ENCODE measurements at places on chromosomes 12 and 14.

DNA sequence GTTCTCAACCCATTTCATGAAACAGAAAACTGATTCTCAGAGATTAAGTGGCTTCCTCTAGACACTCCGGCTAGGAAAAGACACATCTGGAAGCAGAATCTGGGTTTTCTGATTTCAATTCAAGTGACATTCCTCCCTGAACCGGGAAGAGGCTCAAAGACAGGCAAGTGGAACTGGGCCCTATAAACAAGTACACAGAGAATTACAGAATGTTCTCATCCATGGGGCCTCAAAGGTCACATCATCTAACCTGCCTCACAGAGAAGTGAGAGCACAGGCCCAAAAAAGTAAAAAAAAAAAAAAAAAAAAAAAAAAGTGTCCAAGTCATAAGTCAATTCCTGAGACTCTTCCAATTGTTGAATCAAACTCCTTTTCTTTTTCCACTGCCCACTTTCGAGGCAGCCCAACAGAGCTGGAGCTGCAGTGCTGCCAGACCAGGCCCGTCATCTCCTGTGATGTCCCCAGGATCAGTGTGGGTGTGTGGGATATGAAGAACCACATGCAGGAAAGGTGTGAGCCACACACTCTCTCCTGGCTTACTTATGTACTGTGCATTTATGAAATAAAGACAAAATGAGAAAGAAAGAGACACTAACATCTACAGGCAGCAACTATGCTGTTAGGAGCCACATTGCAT lies 2.8 kb upstream of the KRT1 start:
- DNase-seq = no peak

DNA sequence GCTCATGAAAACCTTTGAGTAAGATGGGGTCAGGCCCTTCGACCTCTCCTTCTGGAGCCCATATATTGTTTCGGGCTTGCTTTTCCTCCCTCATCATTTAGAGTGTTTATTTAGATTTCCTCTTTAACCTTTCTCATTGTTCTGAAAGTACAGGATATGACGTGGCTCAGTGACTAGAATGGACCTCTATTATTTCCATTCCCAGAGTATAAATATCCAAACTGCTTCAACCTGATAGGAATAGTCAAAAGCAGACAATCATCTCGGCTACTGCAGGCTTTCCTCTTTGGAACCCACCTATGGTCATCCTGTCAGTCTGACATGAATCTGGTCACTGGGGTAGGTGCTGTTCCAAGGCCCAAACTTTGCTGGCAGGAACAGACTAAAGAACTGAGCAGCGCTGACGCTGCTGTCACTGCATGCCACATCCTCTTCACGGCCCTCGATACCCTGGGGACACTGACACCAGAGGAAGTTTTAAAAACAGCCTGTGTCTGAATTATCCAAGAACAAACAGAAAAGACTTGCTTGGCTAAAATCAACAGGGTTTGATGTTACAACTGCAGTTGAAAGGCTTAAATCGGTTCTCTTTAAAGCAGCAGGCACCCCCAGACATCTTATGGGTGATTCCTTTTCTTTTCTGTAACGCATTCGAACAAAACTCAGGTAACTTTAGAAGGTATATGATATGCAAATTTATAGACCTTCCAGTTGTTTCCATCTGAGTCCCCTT lies 5.0 kb upstream of the DDX47 start:
- DNase-seq = peak; percentile 65

DNA sequence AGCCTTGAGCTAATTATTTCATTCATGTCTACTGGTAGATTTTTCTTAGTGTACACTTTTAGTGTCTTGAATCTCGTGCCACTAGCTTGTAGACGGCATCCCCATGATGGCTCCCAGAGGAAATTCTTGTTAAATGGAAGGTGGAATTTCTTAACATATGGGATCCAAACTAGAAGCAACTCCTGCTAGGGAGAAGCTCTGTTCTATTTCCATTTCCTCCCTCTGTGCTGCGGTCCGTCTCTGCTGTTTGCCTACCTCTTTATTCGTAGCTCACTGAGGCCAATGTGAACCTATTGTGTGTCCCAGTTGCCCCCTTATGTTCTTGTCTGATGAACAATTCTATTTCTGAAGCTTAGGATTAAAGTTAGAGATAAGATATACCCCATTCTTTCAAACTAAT lies 588 bp downstream of the PIK3C2G start:
- no peak for DNase-seq

- DNase-seq = peak; percentile 82
These were observed at the start of gene USP44 for GRCh38 chr12:95551305-95551704. TSS of gene USP44 (minus strand) at chr12:95551476. CDS start at chr12:95534256, 17,220 bp downstream.

DNA sequence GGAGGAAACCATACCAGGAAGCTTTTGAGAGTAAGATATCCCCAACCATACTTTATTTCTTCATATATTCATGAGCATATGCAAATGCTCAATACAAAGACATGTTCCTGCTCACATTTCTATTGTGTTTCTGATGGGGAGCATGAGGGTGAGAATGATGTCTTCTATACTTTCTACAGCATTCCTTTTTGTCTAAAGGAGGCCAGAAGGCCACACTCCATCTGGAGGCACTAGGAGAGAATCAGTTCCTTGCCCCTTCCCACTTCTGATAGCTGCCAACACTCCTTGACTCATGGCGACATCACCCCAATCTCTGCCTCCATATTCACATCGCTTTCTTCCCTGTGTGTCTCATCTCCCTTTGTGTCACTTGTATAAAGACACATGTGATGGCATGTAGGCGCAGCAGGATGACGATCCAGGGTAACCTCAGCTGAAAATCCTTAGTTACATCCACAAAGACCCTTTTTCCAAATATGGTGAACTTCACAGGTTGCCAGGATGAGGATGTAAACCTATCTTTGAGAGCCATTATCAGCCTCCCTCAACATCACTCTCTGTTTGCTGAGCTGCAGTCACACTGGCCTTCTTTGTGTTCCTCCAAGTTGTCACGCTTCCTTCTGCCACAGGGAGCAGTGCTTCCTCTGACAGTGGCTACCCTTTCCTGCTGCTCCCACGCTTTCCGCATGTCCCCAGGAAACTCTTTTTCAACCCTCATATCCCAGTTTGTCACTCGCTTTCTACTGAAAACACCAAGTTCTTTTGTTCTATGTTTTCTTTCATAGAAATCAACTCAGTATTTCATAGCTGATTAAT lies 96.9 kb downstream of the STXBP6 start:
- DNase-seq = no peak

- no peak for DNase-seq
These were observed 91.6 kb upstream of the FERMT2 start for GRCh38 chr14:53042480-53042879.

DNA sequence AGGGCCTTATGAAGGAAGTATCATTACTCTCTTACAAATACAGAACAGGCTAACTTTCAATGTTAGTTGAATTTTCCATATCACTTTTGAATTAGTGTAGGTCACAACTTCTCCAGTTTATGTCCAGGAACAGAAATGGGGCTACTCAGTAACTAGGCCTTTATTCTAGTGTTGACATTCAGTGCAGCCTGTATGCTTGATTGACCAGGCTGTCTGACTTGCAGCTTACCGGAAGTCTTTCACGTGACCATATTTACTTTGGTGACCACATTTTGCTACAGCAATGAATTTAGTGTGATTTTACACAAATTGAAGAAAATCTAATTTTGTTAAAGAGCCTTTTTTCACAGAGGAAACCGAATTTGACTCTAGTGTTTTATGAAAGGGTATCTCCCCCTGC lies 12.4 kb downstream of the MTERF2 start:
- no peak for DNase-seq

DNA sequence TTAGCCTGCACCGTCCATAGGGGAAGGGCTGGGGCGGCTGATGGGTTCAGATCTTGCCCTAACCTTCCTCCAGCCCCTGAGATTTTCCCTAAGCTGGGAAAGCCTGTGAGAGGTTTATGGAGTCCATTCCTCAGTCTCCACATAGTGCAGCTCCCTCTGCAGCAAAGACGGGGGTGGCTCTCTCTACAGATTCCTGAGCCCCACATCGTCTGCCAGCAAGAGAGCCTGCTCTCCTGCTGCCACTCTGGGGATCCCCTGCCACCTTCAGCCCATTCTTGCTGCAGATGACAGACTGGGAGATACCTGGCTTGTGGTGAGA lies 3.1 kb downstream of the SMIM41 start:
- DNase-seq = no peak

DNA sequence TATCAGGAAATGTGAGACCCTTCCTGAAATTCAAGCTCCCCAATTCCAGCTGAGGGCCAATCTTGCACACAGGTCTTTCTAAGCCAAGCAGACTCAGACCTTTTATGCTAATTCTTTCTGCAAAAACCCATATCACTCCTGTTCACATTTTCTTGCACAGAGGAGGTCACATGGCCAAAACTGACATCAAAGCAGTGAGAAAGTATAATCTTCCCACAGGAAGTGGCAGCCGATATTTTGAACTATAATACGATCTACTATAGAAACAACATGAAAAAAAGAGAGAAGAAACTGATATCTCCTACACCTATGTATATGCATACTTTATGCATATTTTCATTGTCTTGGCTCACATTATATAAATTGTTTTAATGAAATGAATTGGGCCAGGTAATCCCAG lies 132.9 kb upstream of the SSTR1 start:
- DNase-seq = peak; percentile 21

GRCh38 chr12:112616469-112617152 lies 174.9 kb upstream of the RPH3A start:
- DNase-seq = no peak

GRCh38 chr12:65728848-65729793 lies 95.2 kb upstream of the HMGA2 start:
- DNase-seq = no peak

GRCh38 chr12:24042651-24043050 lies 93.2 kb upstream of the SOX5 start:
- DNase-seq = no peak

DNA sequence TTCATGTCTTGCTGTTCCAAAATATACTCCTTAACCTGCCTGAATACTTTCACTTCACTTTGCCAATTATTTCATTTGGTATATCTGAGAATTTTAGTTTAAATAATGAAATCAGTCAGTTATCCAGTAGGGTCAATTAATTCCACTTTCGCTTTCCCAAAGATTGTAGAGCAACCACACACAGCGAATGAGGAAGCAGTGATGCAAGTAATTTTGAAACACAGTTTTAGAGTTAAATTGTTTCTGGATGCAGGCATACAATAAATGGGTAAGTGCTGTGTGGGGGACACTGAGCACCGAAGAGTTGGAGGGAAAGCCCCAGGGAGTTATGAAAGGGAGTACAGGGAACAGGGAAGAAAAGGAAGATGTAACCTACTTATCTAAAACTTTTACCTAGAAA lies 62.8 kb downstream of the TSHR start:
- no peak for DNase-seq

DNA sequence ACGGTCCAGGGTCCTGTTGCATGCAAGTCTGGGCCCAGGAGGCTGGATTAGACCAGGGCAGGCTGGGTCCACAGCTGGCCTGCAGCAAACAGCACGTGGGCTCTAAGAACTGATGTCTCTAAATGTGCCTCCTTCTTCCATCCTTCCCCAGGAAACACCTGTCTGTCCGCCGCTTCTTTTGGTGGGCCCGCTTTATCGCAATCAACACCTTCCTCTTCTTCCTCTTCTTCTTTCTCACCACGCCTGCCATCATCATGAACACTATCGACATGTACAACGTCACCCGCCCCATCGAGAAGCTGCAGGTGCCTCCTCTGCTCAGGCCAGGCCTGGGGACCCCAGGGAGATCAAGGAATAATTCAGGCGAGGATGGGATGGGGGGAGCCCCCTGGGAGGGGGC lies 28.3 kb downstream of the NGB start:
- no peak for DNase-seq

DNA sequence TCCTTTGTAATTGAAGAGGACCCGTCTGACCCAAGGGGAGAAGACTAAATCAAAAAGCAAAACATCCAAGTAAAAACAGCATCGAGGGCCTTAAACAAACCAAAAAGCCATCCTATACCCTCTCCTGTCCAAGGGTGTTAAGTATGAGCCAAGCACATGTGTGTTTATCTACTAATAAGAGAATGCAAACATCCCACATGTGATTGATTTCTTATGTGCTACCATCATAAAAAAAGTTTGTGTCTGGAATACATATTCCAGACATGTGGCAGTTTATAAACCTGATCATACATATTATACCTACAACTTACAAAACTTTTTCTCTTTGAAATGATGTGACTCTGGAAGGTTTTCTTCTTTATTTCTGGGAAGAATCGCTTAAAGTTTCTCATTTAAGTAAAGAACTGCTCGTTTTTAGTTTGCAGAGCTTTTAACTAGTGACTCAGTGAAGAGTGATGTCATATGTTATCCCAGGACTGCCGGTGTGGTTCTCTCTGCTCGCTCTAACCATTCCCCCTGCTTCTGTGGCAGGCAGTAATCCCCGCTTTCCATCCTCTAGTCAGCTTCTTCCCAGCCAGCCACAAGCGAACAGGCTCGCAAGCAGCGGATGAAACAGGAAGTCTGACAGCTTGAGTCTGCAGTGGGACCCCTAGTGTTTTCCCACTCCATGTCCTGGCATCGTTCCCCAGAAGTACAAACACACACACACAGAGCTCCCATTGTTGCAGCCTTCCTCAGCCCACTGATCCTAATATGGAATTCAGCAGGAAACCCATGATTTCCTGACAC lies 431 bp upstream of the RHOJ start:
- DNase-seq = peak; percentile 4

DNA sequence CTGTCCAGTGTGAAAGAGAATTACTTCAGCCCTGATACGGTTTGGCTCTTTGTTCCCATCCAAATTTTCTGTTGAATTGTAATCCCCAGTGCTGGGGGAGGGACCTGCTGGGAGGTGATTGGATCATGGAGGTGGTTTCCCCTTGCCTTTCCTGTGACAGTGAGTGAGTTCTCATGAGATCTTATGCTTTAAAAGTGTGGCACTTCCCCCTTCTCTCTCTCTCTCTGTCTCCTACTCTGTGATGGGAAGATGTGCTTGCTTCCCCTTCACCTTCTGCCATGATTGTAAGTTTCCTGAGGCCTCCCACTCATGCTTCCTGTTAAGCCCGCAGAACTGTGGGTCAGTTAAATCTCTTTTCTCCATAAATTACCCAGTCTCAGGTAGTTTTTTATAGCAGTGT lies 5.5 kb upstream of the SLC15A5 start:
- DNase-seq = no peak

DNA sequence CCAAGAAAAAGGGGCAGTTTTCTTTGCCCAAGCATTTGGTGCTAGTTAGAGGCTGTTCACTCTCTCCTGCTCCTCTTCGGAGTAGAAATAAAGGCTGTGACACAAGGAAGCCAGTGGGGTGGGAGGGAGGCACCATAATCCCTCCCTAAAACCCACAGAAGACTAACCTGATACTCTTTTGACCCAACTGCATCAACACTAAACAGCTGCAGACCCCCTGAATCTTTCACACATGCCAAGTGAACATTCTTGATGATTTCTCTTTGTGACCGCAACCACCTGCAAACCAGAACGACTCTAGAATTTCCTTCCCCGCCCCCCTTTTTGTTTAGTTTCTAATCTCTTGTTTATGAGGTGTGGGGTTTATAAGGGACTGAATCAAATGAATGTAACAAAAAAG lies 175.8 kb upstream of the BCL2L14 start:
- DNase-seq = peak; percentile 100

- no peak for DNase-seq
These were observed 59.6 kb downstream of the MDM2 start for GRCh38 chr12:68867606-68868005.

DNA sequence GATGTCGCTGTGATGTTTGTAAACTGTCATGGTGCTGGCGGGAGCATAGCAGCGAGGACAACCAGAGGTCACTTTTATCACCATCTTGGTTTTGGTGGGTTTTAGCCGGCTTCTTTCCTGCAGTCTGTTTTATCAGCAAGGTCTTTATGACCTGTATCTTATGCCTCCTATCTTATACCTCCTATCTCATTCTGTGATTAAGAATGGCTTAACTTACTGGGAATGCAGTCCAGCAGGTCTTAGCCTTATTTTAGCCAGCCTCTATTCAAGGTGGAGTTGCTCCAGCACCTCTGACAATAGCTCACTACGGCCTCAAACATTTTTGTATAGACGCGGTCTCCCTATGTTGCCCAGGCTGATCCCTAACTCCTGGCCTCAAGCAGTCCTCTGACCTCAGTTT lies 53.7 kb downstream of the B4GALNT3 start:
- DNase-seq = no peak

Measured in Jurkat, Clone E6-1 (cell line).